ENCODE measurements at places on chromosomes 16 and 17.

DNA sequence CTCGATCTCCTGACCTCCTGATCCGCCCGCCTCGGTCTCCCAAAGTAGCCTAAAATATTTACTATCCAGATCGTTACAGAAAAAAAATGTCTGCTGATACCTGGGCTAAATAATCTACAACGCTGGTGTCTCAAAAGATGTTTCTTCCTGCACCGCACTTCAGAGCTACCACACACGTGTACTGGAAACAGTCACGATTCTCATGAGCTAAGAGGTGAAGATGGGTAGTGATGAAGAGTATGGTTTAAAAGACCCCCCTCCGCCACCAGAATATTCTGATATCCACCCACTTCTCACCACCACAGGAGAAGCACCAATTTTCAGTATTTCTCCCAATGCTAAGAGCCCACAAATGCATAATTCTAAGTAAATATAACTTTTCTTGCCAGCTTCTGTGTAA, 50.2 kb downstream of the SMG6 start:
- DNase-seq = no peak

GRCh38 chr17:73436954-73437353, 125.2 kb upstream of the CDC42EP4 start:
- no peak for DNase-seq

GRCh38 chr17:82438401-82439193, 12.0 kb downstream of the CYBC1 start:
- no peak for DNase-seq

GRCh38 chr17:3335876-3336275, 37.7 kb upstream of the OR3A1 start:
- peak; percentile 14 for DNase-seq

DNA sequence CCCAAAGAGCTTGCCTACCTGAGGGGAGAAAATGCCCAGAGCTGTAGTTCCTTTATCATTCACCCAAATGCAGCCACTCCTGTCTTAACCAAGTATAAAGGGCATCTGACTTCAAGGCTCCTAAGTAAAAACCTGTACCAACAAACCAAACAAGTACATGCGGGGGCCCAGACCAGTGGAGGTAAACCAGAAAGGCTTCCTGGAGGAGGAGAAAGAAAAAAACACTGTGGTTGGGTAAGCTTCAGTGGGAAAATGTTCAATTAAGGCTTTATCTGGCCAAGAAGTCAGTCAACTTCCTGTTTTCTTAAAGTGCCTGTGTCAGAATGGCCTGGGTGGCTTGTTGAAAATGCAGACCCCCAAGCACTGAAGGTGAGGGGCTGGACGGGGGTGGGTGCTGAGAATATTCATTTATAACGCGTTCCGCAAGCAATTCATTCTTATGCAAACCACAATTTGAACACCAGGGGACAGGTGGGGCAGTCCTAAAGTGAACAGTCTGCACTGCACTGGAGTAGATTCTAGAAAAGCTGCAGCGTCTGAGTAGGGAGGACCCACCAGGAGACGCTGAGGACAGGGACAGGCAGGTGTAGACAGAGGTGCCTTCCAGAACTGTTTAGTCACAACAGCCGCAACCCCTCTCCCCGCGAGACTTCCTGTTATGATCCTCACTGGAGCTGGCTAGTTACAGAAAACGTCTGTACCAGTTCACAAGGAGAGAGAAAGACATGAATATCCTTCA, 467.1 kb downstream of the SOX9 start:
- peak; percentile 65 for DNase-seq

GRCh38 chr17:45276031-45276430, 14.1 kb upstream of the SPATA32 start:
- no peak for DNase-seq

GRCh38 chr16:14641926-14642325, 9.2 kb downstream of the BFAR start:
- no peak for DNase-seq
